ENCODE measurements at places on chromosomes 3 and 15.
A peak's percentile ranks its signal among the peaks of the same experiment; 100 is the strongest.

DNA sequence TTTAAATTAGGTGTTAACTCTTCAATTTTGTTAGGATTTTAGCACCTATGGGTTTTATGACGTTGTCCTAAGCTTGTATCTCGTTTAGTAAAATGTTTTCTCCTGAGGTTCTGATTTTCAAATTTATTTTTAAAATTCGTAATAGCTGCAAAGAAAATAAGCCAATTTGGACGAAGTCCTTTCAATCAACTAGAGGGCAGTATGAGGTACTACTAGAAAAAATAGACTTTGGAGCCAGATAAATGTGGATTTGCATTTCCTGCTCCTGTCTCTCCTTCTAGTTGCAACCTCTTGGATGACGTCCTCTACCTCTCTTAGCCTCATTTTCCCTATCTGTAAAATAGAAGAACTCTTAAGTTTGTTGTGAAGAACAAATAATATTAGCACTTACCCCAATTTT, 81.1 kb downstream of the SLTM start:
- DNase-seq = peak; percentile 7

DNA sequence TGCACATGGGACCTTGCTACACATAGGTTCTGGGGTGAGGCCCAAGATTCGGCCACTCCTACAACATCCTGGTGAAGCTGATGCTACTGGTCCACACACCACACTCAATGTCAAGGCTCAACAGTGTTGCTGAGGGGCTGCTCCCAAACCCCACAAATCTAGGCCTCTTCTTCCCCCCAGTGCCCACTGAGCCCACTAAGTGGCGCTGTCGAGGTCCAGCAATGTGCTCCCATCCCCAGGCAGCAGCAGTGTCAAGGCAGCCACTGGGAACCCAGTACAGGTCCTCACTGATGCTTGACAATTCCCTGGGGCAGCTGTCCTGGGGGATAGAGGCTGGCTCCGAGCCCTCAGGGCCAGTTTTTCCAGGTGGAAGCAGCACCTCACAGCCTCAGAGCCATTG, 21.5 kb downstream of the SCN5A start:
- DNase-seq = peak; percentile 20

DNA sequence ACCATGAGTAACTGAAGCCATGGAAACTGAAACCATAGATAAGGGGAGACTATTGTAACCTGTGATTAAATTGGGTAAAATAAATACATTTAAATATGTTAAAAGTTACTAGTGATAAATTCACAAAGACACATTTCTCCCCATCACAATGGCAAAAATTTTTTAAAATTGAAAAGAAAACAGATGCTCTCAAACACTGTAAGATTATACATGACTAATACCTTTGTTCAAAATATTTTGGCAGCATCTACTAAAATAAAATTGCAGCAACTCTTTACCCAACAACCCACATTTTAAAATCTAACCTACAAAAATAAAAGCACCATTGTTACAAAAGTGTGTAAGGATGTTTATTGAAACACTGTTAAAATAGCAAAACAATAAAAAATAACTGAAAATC, 93.3 kb downstream of the CLASP2 start:
- no peak for DNase-seq

- peak; percentile 30 for DNase-seq
Observed at GRCh38 chr15:92733934-92734521, 78.5 kb upstream of the FAM174B start.

DNA sequence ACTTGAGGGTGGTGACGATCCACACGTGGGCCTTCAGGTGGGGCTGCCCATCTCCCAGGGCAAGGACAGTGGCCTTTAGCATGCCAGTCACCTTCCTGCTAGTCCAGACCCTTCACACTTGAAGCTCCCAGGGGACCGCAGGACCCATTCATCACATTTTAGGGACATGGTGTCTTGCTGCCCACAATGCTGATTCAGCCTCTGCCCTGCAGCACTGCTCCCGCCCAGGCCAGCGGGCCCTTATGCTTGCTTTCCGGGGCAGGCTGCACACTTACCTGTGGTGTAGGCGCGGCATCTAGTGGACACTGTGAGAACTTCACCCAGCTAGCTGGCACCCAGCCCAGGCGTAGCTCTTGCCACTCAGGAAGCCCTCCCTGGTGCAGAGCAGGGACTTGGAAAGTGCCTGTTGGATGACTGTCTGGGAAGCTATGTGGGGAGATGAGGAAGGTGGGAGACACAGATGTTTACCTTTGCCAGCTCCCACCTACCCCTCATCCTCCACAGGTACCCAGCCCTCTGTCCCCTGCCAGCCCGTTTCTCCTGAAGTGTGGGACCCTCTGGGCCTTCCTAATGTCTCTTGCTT, 26.3 kb upstream of the NR2C2 start:
- DNase-seq = peak; percentile 87

- DNase-seq = no peak
Observed at GRCh38 chr3:52315006-52315405, 1.1 kb upstream of the DNAH1 start.

- DNase-seq = peak; percentile 35
Observed at GRCh38 chr3:97917813-97918536, 54.3 kb downstream of the RIOX2 start.

DNA sequence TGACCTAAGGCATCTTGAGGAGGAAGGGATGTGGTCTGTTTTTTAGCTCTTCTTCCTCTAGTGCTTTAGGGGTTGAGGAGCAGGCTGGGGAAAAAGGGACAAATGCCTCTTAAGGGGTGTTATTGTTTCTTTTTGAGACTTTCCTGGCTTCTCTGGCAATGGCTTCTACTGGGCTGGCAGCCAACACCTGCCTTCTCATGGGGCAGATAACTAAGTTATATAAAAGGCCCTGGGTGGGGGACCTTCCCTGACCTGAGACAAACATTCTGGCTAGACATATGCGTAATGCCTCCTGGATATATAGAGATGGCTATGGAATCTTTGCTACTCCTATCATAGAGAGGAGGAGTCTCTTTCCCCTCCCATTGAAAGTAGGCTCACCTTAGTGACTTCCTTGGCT, 179.2 kb upstream of the PROK2 start:
- DNase-seq = no peak

DNA sequence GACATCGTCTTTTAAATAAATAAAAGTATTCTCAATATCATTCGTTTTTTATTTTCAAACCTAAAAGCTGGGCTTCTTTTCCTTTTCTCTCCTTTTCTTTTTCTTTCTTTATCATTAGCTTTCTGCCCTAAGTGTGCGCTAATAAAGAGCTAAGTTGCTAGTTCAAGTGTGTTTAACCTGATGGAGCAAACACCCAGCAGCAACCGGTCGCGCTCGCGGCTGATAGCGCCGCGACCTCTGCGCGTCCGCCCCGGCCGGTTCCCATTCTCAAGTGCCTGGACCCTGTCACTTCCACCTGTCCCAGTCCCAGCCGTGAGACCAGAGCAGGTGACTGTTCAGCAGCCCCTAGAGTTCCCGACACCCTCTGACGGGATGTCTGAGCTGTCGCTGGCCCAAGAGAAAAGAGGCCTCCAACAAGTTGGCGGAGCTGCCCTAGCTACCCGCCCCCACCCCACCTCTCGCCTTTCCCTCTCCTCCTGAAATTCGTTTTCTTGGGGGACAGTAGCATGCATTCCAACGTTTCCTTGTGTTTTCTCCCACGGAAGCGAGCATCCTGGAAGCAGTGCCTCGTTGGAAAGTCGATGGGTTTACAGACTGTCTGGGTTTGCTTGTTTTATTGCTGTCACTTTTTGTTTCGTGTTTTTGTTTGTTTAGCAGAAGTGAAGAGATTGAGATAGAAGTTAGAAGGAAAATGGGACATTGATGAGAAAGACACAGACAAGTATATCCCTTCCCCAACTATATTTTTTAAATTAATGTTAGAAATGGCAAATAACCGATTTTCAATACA, 3.1 kb upstream of the MECOM start:
- DNase-seq = no peak

GRCh38 chr15:31304751-31305365, 21.8 kb upstream of the KLF13 start:
- no peak for DNase-seq

DNA sequence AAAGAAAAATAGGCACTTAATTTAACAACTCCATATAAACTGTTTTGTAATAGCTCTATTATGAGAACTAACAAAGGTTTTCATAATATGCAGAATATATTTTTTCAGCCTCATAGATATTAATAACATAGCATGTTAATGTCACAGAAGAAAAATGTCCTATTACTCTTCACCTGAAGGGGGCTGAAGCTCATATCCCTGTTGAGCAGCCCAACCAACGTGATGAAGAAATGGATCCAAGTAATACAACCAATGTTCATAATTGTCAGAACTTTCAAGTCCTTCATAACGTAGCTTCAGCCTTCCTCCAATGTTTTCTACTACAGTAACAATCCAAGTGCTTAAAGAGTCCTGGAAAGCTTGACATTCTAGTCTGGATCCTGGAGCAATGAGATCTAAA, 34.5 kb upstream of the STIMATE start:
- DNase-seq = no peak

- no peak for DNase-seq
Observed at GRCh38 chr15:49232236-49232806, 62.3 kb downstream of the GALK2 start.

GRCh38 chr15:70569714-70570231, 193.6 kb downstream of the UACA start:
- DNase-seq = no peak

DNA sequence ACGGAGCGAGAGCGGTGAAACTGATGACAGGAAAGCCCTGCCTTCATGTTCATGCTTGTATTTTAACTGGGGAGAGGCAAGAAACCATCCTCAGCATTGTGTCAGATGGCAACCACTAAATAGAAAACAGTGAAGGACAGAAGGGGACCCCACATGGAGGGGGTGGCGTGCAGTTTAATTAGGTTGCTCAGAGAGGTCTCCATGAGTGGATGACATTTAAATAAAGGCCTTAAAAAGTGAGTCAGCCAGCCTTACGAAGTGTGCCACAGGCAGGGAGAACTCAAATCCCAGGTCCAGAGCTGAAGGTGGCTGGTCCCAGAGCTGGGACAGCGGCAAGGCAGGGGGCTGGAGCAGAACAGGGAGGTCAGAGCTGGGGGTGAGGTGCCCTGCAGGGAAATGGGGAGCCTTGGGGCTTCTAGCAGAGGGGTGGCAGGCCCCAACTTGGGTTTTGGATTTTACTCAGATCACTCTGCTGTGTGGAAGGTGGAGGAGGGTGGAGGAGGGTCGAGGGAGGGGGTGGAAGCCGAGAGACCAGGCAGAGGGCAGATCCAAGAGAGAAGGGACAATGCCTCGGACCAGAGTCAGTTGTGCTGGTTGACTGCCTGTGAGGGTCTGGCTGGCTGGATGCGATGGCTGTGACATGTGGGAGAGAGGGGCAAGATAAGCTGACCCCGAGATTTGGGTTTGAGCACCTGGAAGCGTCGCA, 73.7 kb downstream of the KLF13 start:
- no peak for DNase-seq

DNA sequence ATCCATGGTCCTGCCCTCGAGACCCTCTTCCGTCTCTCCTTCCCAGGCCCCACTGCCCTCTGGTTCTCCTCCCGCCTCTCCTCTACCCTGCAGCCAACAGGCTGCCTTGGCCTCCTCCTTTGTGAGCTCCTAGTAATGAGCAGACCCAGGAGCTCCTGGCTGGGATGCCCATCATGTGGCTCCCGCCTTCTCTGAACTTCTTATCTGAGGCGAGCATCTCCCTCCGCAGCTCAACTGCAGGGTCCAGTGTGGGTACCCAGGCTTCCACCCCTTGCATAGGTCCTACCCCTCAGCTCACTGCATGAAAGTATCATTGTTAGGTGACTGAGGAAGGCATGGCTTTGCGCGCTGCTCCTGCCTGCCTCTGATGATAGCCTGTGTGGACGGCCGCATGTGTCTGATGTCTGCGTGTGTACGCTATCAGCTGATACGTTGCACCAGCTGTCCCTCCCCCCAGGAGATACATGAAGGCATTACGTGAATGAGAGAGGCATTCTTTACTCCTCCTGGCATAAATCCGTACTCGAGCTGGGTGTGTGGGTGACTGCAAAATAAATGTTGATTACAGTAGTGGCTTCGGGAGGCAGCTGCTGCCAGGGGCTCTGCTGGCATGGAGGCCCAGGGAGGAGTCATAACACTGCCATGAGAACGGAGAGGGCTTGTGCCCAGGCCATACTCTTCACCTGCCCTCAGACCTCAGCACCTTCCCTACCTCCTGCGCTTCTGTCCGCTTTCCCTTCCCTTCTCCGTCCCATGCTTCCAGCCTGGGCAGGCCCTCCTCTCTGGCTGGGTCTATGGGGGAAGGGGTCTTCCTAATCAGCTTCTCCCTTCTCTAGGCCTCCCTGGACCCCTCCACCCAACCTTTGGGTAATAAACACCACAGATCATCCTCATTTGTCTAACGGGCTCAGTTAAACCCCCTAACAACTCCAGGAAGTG, 48.8 kb downstream of the ZNF710 start:
- DNase-seq = no peak

- peak; percentile 83 for DNase-seq
Observed at GRCh38 chr3:177760803-177761202, 563.5 kb upstream of the TBL1XR1 start.

DNA sequence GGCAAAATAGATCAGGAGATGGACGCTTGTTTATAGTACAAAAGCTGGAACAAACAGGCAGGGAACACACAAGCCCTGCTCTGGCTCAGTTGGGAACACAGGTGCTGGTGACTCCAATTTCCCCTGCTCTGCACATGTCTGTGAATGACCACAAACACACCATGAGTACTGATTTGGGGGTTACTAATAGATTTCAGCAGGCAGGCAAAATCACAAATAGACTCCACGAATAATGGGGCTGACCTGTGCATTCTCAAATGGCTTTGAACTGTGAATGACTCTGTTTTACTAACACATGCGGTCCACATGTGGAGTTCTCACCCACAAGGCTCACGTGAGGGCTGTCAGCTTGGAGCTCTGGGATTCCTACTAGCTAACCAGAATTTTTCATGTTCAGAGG, 3.9 kb downstream of the RTP3 start:
- DNase-seq = no peak

GRCh38 chr3:13161021-13161759, 88.0 kb upstream of the IQSEC1 start:
- DNase-seq = peak; percentile 6

DNA sequence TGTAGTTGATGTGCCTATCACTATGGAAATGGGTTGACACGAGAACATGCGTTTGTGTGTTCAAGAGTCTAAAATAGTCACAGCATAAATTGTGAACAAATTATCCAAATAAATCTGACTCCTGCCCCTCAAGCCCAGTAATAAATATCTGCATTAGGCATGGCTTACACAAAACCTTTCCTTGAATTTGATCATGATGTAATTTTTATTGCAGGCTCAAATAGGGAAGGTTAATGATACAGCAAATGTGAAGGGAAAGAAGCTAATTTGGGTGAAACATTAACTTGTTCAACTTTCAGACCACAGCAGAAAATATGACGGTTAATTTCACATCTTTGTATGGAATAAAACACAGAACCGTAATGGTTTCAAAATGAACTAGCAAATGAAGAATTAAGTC, 74.6 kb downstream of the WNT5A start:
- no peak for DNase-seq
